ENCODE measurements at places on chromosomes 7 and 10.

DNA sequence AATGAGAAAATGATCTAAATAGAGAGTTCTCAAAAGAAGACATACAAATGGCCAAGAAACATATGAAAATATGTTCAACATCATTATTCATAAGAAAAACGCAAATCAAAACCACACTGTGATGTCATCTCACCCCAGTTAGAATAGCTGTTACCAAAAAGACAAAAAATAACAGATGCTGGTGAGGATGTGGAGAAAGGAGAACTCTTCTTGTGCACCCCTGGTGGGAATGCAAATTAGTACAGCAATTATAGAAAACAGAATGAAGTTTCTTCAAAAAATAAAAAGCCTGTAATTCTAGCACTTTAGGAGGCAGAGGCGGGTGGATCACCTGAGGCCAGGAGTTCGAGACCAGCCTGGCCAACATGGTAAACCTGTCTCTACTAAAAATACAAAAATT, 199.3 kb downstream of the PARD3 start:
- DNase-seq, result no peak

DNA sequence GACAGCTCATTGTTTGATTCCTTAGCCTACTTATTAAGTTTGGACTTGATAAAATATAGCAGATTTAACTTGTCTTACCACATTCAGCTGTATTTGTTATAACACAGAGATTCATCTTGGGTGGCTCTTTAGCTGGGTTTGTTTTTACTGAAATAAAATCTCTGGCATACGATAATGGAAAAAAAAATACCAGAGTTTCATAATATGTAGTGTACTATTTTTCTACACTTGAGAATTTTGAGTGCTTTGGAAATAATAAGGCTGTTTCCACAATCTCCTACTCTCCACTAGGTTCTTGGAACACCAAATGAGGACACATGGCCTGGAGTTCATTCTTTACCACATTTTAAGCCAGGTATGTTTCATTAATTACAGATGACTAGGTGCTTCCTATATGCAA, 218.6 kb upstream of the FZD1 start:
- DNase-seq, result no peak

DNA sequence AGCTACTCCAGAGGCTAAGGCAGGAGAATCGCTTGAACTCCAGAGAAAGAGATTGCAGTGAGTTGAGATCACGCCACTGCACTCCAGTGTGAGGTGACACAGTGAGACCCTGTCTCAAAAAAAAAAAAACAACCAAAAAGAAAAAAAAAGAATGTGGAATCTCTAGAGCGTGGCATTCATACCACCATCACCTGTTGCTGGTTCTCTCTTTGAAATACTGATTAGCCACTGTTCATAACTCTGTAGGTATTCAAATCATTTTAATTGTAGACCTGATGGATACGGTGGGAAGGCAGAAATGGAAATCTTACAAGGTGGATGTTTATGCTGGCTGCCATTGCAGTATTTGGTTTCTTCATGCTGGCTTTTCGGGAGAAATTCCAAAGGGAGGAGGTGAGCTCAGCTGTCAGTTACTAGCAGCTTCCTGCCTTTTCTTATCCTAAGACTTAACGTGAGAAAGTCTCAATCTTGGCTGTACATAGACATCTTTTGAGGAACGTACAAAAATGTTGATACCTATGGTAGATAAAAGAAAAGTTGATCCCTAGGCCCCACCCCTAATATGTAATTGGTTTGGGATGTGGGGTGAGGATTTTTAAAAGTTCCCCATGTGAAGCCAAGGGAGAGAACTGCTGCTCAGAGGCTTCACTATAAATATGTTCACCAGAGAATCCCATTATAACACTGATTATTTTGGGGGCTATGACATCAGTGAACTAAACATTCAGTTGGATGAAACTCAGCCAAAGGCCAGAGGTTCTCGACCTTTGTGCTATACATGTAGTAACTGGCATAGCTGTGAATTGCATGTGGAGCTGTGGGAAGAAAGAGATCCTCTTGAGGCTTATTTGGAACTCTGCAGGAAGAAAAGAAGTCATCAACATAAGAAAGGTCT, 26.9 kb upstream of the MKLN1 start:
- DNase-seq, result no peak

DNA sequence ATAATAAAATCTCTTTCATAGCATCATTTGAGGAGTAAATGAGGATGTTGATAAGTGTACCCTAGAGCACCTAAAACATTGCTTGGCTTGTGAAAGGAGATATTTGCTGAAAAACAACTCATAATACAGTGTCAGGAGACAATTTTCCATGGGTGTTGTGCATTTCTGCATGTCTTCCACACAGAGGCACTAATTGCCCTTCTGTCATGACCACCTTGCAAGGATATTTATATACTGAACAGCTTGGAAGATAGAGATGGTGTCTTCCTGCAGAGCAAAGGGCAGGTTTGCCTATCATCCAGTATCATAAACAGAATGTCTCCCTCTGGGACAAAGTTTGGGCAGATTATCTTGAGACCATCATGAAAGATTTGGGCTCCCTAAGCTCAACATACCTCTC, 495.2 kb upstream of the LRRN3 start:
- no peak for DNase-seq

- DNase-seq, result no peak
Observed at GRCh38 chr10:114716811-114717404, 58.8 kb upstream of the ABLIM1 start.

GRCh38 chr7:154469652-154470051, 417.5 kb downstream of the DPP6 start:
- DNase-seq, result no peak

DNA sequence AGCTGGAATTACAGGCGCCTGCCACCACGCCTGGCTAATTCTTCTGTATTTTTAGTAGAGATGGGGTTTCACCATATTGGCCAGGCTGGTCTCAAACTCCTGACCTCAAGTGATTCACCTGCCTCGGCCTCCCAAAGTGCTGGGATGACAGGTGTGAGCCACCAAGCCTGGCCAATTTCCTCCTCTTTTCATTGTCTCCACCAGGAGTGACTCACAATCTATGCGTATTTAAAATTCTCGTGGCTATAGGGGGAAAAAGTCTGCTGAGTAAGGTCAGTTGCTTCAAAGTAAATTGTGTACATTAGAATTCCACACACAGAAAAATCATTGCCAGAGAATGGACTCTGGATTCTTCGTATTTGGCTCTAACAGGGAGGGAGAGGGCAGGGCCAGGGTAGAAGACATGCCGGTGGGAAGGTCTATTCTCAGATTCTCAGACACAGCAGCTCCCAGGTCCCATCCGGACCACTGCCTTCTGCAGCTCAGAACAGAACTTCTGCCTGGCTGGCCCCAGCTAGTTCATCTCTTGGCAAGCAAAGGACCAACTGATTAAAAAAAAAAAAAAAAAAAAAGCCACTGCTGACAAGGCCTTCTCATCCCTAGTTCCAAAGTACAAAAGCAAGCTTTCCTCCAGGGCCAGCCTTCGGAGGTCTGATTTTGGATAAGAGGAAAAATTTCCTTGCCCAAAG, 22.2 kb downstream of the PSPH start:
- DNase-seq, result no peak

DNA sequence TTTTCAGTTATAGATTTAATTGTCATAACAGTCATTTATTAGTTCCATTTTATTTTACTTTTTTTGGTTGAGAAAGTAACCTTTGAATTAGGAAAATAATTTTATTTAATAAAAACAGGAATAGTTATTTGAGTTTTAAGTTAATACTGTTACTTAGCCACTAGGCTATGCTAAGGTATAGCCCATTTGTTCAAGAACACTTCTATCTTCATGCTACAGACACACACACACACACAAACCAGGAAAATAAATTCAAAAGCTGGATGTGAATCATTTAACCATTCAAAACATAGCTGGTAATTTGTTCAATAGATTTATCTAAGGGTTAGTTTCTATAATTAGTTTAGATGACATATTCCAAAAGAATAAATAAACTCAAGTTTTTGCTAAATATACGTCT, 148.4 kb downstream of the RNF133 start:
- no peak for DNase-seq

DNA sequence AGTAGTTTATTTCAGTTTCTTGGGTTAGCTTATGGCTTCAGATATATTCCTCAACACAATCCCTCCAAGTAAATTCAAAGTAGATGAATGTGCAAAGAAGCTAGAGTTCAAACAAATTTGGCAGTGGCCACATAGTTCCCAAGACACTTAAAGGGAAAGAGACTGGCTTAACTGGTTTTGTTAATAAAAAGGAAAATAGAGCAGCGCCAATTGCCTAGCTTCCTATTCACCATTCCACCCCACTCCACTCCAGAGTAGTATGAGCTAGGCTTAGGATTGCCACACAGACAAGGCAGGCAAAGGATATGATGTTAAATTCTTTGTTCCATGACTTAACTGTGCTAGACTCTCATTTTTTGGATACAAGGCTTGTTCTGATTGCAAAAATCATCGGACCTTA, 2.0 kb downstream of the XRCC2 start:
- DNase-seq, result no peak

GRCh38 chr7:107442678-107443077, 27.2 kb upstream of the GPR22 start:
- no peak for DNase-seq

- DNase-seq, result no peak
Observed at GRCh38 chr10:6068006-6068405, 5.8 kb upstream of the IL2RA start.

DNA sequence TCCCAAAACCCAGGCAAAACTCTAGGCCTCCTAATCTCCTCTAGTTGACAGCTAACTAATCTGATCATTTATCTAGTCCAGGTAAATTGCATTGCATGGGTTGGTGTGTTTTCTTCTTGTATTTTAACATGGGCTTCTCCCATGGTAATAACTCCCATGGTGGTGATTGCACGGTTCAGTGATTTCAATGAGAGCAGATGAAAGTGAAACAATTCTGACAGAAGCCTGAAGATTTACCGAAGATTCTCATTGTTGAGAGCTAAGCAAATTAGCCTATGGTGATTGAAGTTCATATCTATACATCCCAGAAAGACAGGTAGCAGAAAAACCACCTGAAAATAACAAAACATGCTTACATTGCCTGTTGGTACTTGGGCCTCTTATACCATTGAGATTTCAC, 26.6 kb upstream of the LIPN start:
- no peak for DNase-seq

DNA sequence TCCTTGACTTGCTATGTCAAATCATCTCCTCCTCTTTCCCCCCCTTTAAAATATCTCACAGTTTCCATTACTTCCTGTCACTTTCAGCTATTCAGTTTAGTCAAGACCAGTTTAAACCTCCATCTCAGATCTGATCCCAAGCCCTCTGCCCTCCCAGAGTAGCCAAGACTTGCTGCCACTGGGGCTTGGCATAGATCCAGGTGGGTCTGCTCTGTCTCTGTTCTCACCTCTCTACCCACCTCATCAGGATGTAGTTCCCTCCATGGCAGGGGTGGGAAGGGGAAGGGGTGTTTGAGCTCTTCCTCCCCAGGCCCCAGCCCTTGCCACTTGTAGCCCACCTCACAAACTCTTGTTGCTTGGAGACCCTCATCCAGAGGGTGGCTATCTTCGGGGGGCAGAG, 22.0 kb downstream of the PPP1R3C start:
- DNase-seq, result no peak
